ENCODE measurements at places on chromosomes 12 and 14.

DNA sequence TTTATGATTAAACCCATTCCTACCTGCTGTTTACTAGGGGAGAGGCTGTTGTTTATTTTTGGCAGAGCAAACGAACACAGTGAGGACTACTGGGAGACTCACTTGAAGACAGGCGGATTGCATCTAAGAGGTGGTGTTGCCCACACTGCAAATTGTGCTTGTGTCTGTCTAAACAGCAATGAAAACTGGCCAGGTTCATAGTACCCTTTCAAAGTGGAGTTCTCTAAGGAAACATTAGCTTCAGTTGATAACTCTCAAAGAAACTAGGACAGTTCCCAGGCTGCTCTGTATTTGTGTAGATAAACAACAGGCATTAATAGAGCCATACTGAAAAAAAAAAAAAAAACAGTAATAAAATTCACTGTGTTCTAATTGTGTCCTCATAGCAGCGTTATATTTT lies 466.0 kb upstream of the RGS6 start:
- no peak for DNase-seq

GRCh38 chr14:85595981-85596380 lies 66.0 kb downstream of the FLRT2 start:
- no peak for DNase-seq

DNA sequence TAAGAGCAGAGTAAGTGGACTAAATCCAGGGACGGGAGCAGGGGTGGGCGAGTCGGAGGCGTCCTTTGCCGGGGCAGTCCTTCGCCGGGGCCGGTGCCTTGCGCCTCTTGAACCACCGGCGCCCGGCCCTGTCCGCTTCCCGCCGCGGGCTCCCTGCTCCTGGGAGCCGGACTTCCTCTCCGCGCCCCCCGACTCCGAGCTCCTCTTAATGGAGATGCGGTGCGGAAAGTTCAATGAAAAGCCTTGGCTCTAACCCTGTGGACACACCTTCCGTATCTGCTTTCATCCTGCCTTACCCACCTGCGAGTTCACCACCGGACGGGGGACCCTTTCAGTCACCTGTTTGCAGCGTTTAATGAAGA lies 412 bp downstream of the FGFR1OP2 start:
- DNase-seq = no peak

- DNase-seq = no peak
Observed at GRCh38 chr14:22852940-22853767, 16.8 kb downstream of the MMP14 start.

- no peak for DNase-seq
Observed at GRCh38 chr12:108253540-108253939, 85.6 kb downstream of the CMKLR1 start.

All from cortex of kidney (tissue), 1 donor.